ENCODE measurements at places on chromosomes 13 and 19.

DNA sequence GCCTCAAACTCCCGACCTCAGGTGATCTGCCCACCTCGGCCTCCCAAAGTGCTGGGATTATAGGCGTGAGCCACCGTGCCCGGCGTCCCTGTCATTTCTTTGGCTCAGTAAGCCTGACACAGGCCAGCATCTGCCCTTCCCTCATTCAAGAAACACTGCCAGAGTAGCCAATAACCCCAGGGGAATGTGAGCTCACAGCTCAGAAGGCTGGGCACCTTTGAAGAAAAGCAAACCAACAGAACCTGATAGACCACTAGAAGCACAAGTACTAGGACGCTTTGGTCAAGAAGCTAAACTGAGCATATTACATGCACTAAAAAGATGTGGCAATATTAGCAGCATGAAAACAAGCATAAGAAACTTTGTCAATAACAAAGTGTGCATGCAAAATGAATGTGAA is 14.2 kb downstream of the SIGLEC5 start:
- no peak for DNase-seq

DNA sequence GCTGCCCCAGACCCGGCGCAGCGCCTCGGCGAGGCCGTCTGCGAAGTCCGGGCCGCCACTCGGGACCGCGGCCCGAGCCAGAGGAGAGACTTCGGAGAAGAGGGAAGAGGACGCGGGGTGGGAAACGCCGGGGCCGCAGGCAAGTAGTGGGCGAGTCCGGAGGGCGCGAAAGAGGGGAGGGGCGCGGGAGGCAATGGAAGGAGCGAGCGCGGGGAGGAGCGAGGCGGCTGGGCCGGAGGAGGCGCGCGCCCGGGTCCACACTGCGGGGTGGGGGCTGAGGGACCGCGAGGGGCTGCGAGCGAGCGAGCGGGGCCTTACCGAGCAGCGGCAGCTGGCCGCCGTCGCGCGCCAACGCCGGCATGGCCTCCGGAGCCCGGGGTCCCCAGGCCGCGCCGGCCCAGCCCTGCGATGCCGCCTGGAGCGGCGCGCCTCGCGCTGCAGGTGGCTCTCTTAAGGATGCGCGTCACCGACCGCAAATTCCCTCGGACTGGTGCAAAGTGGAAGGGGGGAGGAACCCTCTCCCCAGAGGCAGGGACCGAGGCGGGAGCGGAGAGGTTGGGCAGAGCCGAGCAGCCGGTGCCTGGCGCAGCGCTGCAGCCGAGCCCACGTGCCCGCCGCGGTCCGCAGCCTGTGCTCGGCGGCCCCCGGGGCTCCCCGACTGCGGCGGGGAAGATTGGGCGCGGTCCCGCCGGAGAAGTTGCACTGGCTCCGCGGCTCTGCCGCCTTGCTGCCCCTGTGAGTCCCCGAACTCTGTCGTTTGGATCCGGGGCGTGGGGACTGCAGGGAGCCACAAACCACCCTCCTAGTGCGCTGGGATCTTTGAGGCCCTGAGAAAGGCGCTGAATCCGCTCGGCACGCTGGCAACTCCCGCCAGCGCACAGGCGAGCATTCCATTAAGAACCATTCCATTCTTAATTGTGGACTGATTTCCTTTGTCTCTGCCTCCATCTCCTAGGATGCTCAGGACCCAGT is at the start of gene FLT3:
FLT3 (minus strand) TSS at position 427 of the 972 bp plus-strand sequence; CDS start at position 361, 66 bp downstream.
- no peak for DNase-seq

GRCh38 chr19:16327911-16328823 is 3.5 kb downstream of the KLF2 start:
- no peak for DNase-seq

DNA sequence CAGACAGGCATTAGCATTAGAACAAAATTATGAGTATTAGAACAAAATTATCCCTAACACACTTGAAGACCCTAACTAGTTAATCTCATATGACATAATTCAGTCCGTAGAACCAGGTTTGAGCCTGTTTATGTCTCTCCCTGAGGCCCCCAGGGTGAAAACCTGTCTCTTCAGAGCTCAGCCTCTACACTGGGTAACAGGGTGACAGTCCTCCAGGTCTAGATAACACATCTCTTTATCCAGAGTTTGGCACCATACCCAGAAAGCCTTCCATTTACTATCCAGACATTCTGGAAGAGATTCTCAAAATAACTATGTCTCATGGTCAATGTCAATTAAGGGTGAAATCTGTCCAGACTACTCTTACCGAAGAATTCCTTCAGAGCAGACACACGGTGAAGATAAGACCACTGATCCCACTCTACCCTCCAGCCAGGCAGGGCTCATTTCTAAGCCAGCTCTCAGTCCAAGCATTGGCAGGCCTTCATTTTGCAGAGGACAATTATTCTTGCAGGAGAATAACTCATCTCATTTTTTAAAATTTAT is 1195.3 kb downstream of the EFNB2 start:
- no peak for DNase-seq

DNA sequence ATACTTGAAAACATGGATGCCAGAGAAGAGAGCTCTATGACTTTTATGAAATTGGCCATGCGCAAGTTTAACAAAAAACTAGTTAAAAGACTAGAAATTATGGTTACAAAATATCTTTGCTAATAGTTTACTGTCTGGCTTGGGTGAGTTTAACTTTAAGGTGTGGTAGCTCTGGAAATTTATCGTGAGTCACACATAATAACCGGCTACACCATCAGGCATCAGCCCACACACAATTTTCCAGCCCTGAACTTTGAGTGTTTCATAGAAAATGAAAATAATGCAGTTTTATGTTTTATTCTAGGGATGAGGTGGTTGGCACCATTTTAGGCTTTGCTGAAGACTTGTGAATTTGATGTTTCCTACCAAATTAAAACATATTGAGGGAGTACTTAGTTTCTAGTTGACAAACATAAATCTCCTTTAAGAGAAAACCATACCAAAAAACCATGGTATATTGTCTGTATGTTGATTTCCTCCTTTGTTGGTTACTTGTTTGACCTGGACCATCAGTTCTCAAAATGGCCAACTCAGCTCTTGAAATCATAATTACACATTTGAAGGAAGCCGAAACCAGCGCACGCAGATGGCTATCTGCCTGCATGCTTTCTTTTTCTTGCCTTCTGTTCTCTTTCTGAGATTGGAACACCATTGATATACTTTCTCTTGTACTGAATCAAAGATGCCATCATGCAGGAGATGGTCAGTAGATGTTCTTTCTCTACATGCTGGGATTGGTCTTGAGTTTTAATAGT is 125.1 kb downstream of the AKAP11 start:
- no peak for DNase-seq
